Testis (tissue), 5 donors: ENCODE measurements at places on chromosomes 1 and 21.
A peak's percentile ranks its signal among the peaks of the same experiment; 100 is the strongest.

GRCh38 chr1:28266920-28267322, 7.6 kb downstream of the SESN2 start:
- peak; percentile 35 for DNase-seq

DNA sequence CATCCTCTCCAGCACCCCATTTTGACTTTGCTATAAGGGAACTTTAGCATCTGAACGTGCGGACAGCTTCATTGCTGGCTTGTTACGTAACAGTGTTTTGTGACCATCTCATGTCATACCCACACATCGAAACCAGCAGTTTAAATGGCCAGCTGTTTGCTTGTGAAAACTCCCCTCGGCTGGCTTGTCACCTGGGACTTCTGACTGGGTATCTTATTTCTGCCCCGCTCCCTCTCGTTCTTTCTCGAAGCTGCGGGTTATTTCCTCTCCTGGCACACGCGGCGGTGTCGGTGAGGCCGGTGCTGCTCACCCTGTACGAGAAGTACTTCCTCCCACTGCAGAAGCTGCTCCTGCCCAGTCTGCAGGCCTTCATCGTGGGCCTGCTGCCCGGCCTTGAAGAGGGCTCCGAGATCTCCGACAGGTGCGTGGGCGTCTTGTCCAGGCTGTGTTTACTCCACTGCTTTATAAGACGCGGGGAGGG, 43.5 kb downstream of the DOP1B start:
- peak; percentile 18 for DNase-seq

- DNase-seq: no peak
Observed at GRCh38 chr1:220747437-220748088, 559 bp upstream of the MTARC2 start.

DNA sequence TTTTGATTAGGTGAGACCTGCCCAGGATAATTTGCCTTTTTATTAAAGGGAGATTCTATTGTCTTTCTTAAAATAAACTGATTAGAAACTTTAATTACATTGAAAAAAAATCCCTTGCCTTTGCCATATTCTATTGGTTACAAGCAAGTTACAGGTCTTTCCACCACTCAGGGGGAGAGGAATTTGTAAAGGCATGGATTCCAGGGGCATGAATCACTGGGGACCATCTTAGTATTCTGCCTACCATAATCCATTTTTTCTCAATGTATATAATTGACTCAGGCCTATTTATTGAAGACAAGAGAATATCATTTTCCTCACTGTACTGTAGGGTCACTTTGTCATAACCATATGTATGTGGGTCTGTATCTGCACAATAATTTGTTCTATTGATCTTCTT, 124.3 kb upstream of the PDE4B start:
- no peak for DNase-seq

DNA sequence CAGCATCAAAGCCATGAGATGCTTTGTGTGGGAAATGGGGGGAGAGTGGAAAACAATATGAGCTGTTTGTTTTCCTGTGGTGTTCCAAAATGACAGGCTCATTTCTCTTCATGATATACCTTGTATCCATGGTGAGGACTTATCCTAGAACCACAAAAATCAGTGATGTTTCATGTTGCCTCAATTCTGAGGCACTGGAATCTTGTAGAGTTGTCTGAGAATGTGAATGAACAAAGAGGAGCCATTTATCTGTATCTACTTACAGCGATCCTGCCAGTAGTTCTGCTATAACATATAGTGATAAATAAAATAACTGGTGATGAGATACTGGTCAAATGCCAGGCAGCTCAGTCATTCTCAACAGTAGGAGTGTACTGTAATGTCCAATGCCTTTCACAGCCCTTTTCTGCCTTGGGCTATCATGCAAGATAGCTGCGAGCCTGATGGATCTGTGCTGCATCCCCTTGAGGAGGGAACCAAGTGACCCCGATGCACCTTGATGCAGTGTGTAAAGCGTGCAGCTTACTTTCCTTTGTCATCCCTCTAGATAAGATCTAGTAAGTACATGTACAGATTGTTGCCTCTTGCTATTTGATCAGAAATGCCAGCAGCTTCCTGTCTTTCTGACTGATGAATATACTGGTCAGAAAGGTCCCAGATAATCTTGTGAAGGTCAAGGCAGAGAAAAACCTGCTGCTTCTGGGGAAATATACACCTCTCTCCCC, 52.8 kb downstream of the SLC44A3 start:
- DNase-seq: no peak

GRCh38 chr1:204380293-204380831, 20.6 kb upstream of the PLEKHA6 start:
- no peak for DNase-seq

DNA sequence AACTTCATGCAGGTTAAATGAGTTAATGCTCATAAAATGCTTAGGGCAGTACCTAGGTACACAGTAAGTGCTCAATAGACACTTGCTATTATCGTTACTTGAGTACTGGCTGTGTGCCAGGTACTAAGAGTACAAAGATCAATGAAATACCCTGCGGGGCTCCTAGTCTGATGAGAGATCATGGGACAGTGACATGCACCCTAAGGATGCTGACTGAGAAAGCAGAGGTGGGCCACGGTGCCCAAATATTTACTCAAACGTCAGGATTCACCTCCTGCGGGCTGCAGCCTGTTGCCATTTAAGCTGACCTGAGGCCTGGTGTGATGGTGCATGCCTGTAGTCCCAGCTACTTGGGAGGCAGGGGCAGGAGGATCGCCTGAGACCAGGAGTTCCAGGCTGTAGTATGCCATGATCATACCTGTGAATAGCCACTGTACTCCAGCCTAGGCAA, 19.8 kb upstream of the LUZP1 start:
- no peak for DNase-seq

DNA sequence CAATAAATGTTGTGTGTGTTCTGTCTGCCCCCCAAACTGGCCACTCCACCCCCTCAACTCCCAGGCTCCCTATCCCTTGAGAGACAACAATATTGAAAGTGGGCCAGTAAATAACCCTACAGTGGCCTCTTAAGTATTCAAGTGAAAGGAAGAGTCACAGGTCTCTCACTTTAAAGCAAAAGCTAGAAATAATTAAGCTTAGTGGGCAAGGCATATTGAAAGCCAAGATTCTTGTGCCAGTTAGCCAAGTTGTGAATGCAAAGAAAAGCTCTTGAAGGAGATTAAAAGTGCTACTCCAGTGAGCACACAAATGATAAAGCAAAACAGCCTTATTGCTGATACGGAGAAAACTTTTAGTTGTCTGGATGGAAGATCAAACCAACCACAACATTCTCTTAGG, 158.4 kb downstream of the GABPA start:
- no peak for DNase-seq

DNA sequence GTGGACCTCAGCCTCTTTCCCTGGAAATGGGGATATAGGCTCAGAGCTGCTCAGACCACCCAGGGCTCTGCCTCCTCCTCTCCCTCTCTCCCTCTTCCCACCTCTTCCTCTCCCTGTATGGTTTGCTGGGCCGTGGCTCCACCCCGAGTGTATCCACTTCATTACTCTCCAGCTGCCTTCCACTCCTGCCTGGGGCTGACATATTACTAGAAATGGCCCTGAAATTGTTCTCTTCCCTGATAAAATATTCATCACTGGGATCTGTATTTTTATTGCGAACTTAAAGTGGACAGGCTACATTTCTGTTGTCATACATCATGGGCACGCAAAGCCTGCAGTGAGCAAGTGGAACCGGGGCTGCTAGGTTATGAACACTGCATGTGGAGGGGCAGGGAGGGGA, 225.0 kb downstream of the HHAT start:
- DNase-seq: no peak

- peak; percentile 96 for DNase-seq
Observed at GRCh38 chr1:51583532-51583931, 33.4 kb upstream of the OSBPL9 start.

DNA sequence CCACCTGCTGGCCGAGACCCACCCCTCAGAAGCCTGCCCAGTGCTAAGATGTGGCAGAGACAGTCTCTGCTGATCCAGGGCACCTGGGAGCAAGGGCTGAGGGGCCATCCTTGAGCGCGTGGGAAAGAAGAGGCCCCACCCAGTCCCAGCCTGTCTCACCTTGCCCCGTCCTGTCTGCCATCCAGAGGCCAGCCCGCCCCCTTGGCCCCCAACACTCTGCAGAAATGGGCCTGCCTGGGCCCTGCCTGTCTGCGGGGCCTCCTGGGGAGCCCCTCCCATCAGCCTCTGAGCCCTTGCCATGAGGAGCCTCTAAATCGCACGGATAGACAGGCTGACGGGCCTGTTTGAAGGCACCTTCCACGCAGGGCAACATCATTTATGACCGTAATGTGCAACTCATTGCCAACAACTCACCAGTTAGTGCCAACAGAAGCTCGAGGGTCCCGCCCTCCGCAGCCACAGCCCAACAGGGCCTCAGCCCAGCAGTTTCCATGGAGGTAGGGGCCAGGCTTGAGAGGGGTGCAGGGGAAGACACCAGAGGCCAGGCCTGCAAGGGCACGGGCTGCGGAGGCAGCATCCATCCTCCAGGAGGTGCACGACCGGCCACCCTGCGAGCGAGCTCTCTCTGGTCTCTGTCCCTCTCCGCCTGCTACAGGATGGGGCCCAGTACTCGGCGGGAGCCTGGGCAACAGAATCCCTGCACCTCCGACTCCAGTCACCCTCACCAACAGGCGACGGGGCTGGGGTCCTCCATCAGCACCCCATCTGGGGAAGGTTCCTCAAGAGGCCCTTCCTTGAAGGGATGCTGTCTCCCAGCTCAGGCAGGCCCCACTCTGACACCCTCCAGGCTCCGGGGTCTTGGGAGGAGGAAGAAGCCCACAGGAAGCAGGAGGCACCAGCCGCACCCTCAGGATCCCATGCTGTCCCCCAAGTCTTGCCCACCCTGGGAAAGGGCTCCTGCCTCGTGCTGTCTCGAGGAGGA, 78.0 kb downstream of the MEGF6 start:
- no peak for DNase-seq

DNA sequence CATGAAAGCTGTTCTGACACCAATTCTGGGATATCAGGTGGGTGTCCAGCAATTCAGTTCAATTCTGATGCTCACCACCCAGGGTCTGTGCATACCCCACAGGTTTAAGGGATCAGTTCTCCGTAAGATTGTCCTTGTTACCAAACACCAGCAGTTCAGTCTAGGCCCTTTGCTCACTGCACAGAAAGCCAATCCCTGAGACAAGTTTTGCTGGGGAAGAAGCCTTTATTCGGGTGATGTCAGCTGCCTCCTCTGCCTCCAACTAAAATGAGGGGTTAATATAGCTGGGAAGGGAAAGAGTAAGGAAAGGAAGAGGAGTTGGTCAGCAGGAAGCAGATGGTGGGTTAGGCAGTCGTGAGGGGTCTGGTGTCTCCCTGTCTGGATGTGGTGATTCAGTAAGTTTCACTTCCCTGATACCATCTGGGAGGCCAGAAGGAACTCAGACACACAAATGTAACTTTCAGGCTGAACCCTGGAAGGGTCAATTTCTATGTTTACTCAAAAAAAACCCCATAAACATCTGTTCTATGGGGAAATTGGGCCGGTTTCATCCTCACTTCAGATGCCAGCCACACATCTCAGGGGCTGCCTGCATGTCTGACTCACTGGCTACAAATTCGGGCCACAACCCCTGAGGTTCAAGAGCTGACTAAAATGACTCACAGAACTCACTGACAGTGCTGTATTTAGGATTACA, 83.3 kb upstream of the PGBD5 start:
- no peak for DNase-seq

DNA sequence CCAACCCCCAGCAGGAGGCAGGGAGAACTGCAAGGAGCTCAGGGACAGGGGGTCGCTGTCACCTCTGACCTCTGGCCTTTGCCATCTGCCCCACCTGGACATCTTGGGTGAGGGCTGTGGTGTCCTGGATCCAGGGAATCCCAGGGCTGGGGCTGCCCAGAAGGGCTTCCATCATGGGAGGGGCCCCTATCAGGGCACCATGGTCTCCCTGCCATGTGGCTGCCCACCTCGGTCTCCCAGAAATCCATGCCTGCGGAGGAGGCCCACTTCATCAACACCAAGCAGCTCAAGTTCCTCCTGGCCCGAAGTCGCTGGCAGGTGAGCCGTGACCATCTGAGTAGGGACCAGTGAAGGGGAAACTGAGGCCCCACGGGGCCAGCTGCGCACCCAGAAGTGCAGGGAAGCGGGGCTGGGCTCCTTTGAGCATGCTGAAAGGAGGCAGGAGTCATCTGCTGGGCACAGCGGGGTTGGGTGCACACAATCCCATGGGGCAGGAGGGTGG, 36.1 kb downstream of the TRIM11 start:
- no peak for DNase-seq

- no peak for DNase-seq
Observed at GRCh38 chr1:50517488-50517887, 94.2 kb upstream of the DMRTA2 start.

GRCh38 chr1:111789142-111789541, 33.4 kb downstream of the DDX20 start:
- DNase-seq: no peak

DNA sequence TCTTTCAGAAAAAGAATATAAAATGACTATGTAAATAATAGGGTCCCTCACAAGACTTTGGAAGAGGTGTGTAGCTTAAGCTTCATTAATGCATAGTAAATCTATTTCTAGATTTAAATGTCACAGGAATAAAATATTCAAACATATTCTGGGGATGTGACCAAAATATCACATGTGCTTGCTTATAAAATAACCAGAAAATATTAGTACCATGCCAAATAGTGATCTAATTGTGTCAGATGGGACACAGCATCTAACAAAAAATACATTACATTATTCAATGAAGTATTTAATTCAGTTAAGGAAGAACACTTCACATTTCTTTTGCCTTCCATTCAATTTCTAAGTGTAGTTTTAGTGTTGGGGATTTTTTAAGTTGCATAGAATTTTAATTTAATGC, 179.5 kb downstream of the LRRC40 start:
- DNase-seq: no peak

DNA sequence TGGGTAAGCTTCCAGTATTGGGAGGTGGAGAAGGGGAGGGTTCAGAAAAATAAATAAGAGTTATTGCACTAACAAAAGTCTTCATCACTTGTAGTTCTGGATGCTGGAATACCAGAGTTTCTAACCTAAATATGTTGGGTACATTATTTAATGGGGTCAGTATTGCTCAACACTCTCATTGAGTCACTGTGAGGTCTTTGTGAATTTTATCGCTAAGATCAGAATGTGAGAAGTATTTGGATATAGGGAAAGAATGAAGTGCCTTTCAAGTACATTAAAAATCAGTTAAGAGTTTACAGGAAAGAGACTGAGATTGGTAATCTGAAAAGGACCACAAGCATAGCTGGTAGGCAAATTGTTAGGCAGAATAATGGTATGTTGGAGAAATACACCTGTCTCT, 8.8 kb downstream of the SNRPE start:
- no peak for DNase-seq
